Motor neuron (in vitro differentiated cells): ENCODE measurements at places on chromosomes 12 and 14. TPM values are rescaled to one million over a fixed set of nuclear protein-coding genes. Genes with fewer than 3 reads are reported as not detected.

GRCh38 chr12:101078536-101079285 lies 131.3 kb downstream of the SLC5A8 start:
- ATAC-seq = no peak

GRCh38 chr12:9143929-9144729 lies 28.4 kb upstream of the A2M start:
- no peak for ATAC-seq

GRCh38 chr12:94609917-94610443 lies 40.4 kb downstream of the TMCC3 start:
- no peak for ATAC-seq

SYCP3 gene
- 5.5 and 6.1 TPM in 2 replicates for total RNA-seq

YAF2 gene
- total RNA-seq = 28.1 and 30.9 TPM in 2 replicates

CCDC196 gene
- 0.37 and 0.73 TPM in 2 replicates for total RNA-seq
